Stimulated activated CD8-positive, alpha-beta memory T cell treated with anti-CD3 and anti-CD28 coated beads, Interleukin-7, amount 100 ng/mL, for 24 hours (primary cell): ENCODE measurements at places on chromosomes 4 and X.

GRCh38 chr4:18075823-18076433 is 54.4 kb upstream of the LCORL start:
- DNase-seq = no peak

GRCh38 chrX:105179644-105180043 is 40.9 kb downstream of the TEX13A start:
- no peak for DNase-seq

GRCh38 chr4:131547506-131547981 is 1601.5 kb upstream of the PCDH10 start:
- no peak for DNase-seq

- no peak for DNase-seq
Observed at GRCh38 chrX:39247536-39247935, 446.3 kb downstream of the MID1IP1 start.

DNA sequence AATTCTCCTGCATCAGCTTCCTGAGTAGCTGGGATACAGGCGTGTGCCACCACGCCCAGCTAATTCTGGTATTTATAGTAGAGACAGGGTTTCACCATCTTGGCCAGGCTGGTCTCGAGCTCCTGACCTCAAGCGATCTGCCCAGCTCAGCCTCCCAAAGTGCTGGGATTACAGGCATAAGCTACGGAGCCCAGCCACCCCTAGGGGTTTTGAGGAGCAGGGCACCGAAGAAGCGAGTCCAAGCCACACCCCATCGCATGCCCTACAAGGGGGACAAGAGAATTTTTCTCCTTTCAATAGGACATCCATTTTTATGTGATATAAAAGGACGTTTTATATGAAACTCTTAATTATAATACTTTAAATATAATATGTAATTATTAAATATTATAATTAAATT is 13.9 kb upstream of the KLF3 start:
- DNase-seq = no peak

DNA sequence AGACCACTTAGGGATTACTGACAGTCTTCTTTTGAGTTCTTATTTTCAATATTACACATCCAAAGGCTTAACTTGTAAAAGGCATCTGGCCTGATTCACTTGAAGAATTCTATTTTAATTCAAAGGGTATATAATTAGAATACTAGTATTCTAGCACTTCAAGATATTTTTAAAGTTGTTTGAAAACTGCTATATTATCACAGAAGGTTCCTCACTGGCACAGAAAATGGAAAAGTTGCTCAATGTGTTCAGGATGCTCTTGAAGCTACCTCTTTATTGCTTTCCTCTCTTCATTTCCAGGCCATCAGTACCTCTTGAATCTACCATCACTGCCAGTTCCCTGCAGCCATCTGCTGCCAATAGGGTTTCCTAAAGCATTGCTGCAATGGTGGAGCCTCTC is 271.4 kb downstream of the KCNIP4 start:
- DNase-seq = no peak

- no peak for DNase-seq
Observed at GRCh38 chr4:86876894-86877685, 15.1 kb downstream of the C4orf36 start.

DNA sequence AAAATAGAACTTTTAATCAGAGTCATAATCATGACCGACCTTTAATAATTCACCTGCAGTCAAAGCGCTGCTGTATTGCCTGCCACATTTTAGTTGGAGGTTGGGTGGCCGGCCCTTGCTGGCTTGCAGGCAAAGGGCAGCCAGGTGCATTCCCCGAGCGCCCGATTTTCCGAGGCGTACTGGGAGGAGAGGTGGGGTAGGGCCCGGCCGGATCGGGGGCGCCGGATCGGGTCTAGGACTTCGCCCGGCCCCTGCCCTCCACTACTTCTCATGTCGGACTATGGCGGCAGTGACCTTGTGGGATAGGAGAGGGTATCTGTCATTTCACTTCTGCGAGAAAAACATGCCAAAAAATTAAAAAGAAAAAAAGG is 2.5 kb upstream of the RS1 start:
- DNase-seq = no peak

- DNase-seq = no peak
Observed at GRCh38 chrX:115902995-115903394, 267.5 kb upstream of the AGTR2 start.

DNA sequence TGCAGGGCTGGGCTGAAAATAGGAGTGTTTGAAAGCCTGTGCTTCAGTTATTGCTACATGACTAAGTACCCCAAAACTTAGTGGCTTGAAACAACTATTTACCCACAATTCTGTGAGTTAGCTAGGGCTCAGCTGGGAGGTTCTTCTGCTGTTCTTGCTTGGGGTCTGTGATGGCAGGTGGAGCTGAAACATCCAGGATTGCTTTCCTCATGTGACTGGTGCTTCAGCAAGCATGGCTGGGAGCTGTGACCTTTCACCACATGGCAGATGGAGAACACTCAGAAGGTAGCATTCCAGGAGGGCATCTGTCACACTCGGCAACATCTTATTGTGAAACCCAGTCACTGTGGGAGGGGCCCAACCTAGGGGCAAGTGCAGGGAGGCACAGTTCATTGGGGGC is 57.0 kb upstream of the TBC1D14 start:
- DNase-seq = no peak

DNA sequence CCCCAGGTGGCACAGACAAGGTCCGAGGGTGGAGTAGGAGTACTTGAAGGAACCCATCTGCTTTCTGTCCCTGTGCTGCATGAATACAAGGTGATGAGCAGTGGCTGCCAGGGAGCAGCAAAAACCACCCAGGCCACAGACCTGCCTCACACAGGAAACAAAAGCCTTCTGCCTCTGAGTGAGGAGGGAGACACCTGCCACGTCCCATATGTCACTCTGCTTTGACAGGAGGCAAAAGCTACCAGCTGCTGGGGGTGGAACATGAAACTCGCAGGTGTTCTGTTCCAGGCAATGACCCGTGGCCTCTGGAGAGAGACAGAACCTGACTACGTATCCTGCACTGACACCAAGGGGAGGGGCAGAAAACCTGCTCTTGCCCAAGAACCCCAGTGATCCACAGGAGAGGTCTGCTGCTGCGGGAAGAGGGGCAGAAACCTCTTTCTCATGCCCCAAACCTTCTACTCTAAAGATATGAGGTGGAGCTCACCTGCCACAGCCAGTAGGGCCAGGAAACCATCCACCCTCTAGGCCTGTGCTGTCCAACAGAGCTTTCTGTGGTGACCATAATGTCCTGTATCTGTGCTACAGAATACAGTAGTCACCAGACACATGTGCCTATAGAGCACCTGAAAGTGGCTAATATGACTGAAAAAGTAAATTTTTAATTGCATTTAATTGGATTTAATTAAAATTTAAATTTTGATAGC is 172.9 kb downstream of the PRDM5 start:
- DNase-seq = no peak

DNA sequence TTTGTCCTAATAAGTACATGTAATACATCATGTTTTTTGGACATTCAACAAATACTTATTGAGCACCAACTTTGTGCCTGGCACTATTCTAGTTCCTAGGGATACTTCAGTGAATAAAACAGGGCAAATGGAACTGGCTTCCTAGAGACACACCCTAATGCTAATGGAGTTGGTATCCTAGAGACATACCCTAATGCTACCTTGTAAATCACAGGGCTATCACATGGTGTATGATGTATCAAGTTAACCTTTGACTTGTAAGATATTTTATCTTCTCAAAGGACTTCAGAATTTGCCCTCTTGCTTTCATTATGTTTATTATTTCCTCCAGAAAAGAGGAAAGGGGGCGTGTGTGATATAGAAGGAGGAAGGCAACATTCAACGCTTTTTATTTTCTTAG is 10.1 kb downstream of the GK start:
- DNase-seq = no peak

DNA sequence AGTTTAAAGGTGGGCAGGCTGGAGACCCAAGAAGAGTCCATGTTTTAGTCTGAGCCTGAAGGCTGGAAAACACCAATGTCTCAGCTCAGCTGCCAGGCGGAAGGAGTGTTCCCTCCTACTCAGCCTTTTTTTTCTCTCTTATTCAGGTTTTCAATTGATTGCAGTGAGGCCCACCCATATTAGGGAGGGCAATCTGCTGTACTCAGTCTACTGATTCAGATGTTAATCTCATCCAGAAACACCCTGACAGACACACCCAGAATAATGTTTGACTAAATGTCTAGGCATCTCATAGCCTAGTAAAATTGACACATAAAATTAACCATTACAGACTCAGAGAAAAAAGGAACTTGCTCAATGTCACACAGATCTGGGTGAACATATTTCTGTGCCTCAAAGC is 347.1 kb downstream of the GBA3 start:
- DNase-seq = no peak

GRCh38 chr4:129362691-129363274 is 266.8 kb downstream of the C4orf33 start:
- DNase-seq = peak; percentile 5

- DNase-seq = no peak
Observed at GRCh38 chrX:105553118-105553517, 269.2 kb upstream of the NRK start.

- DNase-seq = no peak
Observed at GRCh38 chr4:165325732-165326512, 1.5 kb upstream of the MSMO1 start.

DNA sequence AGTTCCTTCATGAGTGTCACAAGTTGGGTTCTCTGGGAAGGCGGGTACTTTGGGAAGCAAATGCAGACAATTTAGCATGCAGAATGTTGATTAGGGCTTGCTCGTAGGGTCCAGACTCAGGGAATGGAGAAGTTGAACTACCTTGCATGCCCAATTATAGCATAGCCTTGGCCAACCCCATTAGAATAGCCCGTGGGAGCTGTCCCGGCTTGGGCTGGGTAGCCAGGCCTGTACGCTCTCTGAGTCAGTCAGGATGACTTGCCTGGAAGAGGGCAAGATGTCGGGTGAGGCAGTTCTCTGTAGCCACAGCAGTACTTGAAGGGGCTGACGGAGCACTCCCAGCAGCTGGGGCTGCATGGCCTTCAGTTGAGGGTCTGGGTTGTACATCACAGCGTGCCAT is 19.5 kb downstream of the KIAA0232 start:
- DNase-seq = no peak

DNA sequence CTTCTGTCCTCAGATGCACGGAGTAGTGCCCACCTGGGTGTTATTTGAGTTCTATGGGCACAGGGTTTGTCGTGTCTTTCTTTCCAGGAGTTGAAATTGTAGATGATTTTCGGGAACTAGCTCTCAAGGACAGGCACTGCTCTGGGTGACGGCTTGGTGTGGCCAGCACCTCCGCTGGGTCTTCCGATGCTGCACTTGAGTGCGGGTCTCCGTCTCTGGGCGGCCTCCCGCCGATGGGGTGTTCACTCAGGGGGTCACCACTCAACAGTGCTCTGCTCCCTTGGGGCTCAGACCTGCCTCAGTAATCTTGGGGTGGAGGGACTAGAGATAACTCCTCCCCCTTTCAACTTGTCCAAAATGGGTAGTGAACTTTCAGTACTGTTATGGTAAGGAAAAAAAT is 2.5 kb downstream of the ZFP92 start:
- DNase-seq = no peak

DNA sequence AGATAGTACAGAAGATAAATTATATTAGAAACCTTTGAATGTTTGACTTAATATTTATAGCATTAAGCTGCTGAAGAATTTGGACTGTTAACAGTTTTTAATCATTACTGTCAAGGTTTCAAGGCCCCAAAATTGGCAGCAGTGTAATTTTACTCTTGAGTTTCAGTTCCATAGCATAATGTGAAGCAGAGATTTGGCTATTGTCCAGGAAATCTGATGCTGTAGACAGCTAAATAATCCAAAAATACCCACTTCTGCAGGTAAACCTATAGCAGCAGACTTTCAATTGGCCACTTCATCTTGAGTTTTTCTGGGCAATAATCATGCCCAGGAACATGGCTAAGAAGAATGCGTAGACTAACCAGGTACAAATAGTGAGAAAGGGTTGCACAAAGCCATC is 85.0 kb downstream of the RCHY1 start:
- DNase-seq = no peak

DNA sequence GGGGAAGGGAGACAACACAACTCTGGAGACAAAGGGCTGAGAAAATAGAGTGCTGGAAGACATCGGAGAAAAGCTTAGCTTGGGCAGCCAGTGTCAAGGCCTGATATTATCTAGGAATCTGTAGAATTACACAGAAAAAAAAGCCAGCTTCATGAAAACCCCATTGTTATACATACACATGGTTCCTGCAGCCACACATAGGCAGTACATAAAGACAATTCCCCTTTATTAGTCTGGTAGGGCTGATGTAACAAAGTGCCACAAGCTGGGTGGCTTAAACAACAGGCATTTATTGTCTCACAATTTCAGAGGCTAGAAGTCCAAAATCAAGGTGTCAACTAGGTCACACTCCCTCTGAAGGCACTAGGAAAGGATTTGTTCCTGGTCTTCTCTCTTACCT is 503.5 kb downstream of the MID1IP1 start:
- no peak for DNase-seq

DNA sequence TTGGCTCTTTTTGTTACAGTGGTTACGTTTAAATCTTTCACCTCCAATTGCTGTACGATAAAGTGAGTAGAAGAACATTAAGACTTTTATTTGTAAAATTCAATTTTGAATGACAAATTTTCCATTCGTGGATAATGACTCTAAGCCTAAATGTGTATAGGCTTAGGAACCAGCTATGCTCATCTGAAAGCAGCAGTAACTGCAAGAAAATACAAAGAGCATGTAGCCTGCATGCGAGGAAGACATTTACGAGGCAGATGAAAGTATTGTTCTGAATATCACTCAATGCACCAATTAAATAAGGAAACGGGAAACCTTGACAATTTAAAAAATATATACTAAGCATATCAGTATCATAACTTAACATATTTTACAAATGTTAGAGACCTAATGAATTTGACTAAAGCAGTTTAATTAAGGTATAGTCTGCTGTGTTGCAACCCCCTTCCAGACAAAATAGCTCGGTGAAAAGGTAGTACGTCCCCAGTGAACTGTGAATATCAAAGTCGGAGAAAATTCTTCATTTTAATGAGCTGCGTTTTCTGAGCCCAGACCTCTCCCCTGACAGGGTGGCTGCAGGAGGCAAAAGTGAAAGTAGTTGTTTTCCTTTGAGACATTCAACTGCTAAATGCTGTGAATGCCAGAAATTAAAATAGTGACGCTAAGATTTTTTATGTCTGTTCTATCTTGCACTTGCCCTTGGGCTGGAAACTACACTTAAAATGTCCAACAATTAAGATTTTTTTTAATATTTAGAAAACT is 1236.5 kb upstream of the TENM3 start:
- no peak for DNase-seq

DNA sequence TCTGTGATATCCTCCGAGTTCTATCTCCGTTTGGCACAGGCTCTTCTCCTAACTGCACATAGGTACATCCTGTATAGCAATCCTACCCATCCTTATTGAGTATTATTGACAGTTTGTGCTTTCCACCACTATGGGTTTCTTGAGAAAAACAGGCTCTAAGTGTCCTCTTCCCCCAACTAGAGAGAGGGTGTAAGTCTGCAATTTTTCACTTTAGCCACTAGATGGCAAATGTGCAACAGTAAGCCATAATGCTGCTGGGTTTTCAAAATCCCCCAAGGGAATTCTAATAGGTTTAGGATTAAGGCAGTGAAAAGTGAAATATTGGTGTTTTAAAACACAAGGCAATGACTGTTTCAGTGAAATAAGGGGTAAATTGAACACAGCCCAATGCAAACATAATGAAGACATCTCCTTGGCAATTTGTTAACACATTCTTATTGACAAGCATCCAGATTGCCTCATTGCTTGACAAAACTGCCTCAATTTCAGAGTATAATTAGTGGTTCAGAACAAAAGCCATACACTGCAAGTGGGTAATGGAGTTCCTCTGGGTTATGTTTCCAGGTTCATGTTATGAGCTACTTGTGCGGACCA is 239.0 kb upstream of the HTR2C start:
- DNase-seq = no peak

- no peak for DNase-seq
Observed at GRCh38 chr4:165464813-165465381, 86.1 kb downstream of the CPE start.
